Breast epithelium (tissue), 4 donors: ENCODE measurements at places on chromosomes 13 and 19. TPM values are rescaled to one million over a fixed set of nuclear protein-coding genes. Genes with fewer than 3 reads are reported as not detected.

GRCh38 chr13:32894589-32895001 is 121.6 kb upstream of the KL start:
- no peak overlapping the region for H3K27ac ChIP-seq
- DNase-seq: no peak
- no peak overlapping the region for H3K4me3 ChIP-seq
- H3K4me1 ChIP-seq: no peaks in the 10 kb centered on the region

DNA sequence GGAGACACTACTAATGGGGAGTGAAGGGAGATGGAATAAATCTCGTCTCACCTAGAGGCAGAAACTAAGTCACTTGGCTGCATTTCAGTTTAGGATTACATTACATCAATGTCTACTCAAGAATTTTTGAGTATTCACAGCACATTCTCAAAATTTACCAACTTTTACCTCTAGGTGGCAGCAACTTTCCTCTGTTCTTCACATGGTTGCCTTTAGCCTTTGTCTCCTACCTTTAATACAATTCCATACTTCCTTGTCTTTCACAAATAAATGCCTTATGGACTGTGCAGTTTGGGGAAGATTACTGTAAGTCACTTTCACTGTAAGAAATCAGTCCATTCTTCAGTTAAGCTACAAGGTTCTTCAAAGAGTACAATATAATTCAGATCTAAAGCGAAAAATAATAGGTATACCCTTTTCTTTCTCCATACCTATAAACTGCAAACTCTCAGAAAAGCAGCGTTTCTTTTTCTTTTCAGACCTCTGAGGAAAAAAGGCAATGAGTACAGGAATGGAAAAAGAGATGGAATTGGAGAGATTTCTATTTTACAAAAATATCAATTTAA is 379.4 kb downstream of the KLF12 start:
- no peaks in the 10 kb centered on the region for H3K36me3 ChIP-seq
- H3K4me1 ChIP-seq: no peaks in the 10 kb centered on the region
- H3K27me3 ChIP-seq: no peaks in the 10 kb centered on the region
- no peak for DNase-seq
- no peak overlapping the region for H3K27ac ChIP-seq

Gene SSC5D
- 7.2 TPM for total RNA-seq

- H3K4me1 ChIP-seq: no peaks in the 10 kb centered on the region
- no peak within 1 kb of the TSS for H3K4me3 ChIP-seq
- H3K27ac ChIP-seq: no peak within 1 kb of the TSS
- no peaks in the 10 kb centered on the region for H3K27me3 ChIP-seq
- no peak for DNase-seq
Measured at GRCh38 chr19:35852029-35852780, at the start of gene NPHS1. Gene NPHS1, minus strand, starts transcription at chr19:35852504. Its CDS starts 667 bp downstream, at chr19:35851837.
